ENCODE measurements at places on chromosomes 6 and 20.

GRCh38 chr6:4647414-4648365 lies 128.5 kb upstream of the CDYL start:
- peak; percentile 66 for DNase-seq

- no peak for DNase-seq
Measured at GRCh38 chr20:57968120-57968519, 258.3 kb upstream of the PMEPA1 start.

- no peak for DNase-seq
Measured at GRCh38 chr6:160101277-160102205, 20.1 kb upstream of the SLC22A1 start.

DNA sequence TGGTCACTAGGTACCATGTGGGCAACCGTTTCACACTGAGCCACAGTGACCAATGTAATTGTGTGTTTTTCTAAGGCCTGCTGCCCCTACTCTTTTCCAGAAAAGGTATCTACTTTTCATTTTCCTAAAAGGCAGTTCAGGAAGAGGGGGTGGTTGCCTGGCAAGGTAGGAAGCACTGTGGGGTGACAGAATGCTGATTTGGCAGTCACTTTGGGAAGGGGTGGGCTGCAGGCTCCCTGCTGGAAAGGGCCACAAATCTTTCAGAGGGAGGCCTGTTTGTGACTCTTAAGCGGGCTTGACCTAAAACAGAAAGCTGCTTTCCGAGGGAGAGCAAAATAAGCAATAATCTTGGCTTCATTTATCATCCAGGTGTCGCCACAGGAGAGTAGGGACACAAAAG lies 5.2 kb upstream of the NNAT start:
- no peak for DNase-seq
